Common myeloid progenitor, CD34-positive (primary cell): ENCODE measurements at places on chromosomes 5 and 9.
A peak's percentile ranks its signal among the peaks of the same experiment; 100 is the strongest.

- no peak for DNase-seq
Measured at GRCh38 chr5:181259283-181259682, 1.7 kb downstream of the TRIM52 start.

- DNase-seq = peak; percentile 61
Measured at GRCh38 chr9:71223953-71224538, 102.6 kb upstream of the TRPM3 start.

DNA sequence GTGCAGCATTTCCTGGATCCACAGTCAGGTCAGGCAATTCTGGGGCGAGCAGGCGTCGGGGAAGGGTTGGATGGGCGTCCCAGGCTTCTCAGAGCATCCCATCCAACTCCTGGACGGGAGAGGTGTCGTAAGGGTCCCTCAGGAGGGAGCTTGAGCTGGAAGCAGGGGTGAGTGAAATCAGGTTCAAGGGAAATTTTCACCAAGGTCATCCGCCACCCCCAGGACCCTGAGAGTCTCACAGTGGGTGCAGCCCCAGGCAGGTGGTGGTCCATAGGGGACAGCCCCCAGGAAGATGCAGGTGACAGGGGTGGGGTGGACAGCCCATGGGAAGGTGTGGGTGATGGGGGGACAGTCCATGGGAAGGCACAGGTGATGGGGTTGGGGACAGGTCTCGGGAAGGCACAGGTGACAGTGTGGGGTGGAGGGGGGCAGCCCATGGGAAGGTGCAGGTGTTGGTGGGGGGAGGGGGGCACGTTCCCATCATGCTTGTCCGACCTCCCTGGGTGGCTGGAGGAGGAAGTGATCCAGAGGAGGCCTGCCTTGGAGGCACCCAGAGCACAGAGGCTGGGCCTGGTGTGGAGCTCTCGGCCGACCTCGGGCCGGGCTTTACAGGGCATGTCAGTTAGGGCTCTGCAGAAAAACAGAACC, 48.9 kb downstream of the AHRR start:
- DNase-seq = no peak

DNA sequence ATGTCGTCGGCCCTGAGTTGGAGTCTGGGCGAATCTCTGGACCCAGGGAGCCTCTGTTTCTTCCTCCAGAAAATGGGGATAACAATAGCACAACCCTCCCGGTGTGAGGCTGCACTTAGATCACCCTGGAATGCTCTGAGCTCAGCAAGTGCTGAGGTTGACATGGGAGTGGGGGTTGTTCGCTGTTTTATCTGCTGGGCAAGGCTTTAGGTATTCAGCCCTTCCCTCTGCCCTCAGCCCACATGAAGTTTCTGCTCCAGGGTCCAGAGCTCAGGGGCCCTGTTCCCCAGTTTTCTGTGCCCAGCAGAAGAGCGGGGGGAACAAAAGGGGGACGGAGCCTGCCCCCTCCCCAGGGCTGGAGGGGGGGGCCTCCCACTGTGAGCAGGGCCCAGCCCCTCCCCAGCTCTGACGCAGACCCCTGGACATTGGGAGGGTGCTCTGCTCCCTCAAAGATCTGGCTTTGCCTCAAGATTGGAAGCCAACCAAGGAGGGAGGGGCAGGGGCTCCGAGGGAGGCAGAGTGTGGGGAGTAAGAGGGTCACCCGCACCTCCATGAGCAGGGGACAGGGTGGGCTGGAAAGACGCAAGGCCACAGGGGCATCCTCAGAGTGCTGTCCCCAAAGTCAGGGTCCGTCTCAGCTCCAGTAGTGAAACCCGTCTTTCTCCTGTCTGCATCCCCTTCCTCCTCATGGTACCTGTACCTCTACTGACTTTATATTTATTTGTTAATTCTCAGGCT, 215.6 kb downstream of the C9orf50 start:
- DNase-seq = no peak

DNA sequence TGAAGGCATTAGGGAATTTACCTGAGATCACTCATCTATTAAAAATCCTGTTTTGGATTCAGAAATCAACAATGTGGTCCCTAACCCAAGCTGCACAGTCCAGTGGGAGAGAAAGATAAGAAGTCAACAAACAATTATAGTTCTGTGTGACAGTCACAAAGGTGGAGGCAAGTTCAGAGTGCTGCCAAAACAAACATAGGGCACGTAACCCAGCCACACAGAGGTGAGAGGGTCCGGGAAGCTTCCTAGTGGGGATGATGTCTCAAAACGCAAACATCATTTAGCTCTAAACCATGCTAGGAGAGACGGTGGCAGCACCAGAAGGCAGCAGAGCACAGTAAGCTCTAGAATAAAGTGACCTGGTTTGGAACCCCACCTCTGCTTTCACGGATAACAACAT, 158.9 kb downstream of the MAPKAP1 start:
- no peak for DNase-seq

- DNase-seq = no peak
Measured at GRCh38 chr5:158559643-158560042, 540.1 kb downstream of the EBF1 start.

DNA sequence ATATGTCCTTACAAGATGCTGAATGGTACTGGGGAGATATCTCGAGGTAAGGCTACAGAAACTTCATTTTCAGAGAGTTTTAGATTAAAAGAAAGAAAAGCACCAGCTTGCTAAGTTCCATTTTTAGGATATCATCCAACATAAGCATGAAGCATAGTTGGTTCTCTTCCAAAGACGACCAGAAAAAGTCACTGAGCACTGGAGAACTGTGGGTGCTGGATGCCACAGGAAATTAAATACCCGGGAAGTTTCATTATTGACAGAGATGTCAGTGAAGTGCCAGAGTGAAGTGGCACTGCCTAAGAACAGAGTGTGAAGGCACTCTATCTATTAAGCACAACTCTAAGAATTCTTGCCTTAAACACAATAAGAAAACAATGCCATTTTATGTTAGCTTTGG, 76.8 kb downstream of the PIK3R1 start:
- DNase-seq = no peak

DNA sequence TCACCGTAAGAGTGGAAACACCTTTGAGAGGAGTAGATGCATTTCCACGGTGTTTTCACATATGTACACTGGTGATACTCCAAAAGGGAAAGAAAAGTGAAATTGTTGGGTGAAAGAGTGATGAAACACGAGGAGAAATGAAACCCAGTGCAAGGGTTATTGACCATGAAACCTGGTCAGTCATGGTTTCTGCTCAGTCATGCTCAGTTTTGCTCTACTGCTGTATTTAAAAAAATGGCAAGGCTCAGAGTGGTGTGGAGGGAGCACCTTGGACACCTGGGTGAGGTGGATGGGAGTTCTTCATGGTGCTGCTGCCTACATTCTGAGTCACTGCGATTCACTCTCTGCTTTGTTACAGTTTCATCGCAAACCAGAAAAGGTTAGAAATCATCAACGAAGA, 32.3 kb downstream of the NTRK2 start:
- DNase-seq = no peak

DNA sequence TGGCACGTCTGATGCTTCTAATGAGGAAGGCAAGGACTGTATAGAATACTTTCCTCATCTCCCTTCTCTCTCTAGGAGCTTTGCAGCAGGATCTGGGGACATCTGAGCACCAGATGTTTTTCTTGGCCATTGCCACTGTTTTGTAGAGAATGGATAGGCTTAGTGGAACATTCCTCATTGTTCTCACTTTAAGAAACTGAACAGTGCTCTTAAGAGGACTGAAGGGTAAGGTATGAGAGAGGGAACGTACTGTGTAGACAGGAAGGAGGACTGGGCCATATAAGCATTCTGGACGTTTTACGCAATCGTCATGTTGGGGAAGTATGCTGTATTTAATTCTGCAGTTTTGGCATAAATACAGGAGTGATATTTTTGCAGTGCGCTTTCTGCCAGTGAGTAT, 70.6 kb downstream of the SMARCA2 start:
- no peak for DNase-seq

DNA sequence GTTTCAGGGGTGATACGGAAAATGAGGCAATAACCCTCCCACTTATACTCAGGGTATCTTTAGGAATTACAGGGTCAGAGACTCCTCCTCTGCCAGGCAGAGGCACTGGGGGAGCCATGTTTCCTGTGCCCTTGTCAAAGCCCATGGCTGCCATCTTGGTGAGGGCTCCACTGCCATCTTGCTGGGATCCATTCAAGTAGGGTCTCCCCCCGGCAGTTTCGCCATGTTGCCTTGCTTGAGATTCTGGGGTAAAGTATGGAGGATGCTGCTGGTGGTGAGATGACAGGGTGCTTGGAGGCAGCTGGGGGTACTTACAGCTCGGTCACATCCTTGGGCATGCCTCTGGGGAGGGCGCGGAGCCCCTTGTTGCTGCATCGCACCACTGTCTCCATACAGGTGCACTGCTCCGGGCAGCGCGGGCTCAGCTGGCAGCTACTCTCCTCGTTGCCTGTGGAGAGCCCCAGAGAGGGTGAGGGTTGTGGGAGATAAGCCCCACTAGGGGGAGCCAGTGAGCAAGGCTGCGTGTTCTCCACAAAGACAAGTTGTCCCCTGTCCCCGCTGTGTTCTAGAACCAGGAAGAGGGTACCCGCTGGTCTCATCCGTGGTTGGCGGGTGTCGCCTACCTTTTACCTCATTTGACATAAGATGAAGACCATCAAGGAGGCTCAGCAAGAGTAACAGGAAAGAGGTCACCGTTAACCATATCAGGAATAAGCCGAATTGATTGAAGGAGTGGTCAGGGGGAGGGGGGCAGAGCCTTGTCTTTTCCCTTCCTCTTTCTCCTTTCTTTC, 169.0 kb upstream of the PANK3 start:
- peak; percentile 66 for DNase-seq

DNA sequence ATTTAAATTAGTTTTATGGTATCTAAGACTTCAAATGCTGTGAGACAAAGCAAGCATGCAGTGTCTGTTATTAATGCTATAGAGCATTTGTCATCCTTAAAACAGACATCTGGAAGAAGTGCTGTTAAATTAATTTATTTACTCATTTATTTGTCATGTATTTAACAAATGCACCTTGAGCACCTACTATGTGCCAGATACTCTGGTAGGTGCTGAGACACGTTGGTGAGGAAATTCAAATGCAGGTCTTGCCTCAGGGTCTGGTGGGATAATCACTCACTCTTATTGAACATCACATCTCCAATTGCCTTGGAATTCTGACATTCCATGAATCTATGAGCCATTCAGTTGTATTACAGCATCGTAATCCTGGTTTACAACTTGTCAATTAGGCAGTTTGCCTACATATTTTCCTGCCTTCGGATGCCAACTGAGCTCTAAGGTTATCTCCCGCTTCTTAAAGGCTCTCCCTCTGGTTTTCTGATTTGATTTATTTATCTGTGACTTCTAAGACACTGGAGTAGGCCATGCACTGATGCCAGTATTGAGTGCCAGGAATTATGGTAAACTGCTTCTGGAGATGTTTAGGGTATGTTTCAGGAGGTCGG, 56.0 kb upstream of the RPS23 start:
- no peak for DNase-seq

DNA sequence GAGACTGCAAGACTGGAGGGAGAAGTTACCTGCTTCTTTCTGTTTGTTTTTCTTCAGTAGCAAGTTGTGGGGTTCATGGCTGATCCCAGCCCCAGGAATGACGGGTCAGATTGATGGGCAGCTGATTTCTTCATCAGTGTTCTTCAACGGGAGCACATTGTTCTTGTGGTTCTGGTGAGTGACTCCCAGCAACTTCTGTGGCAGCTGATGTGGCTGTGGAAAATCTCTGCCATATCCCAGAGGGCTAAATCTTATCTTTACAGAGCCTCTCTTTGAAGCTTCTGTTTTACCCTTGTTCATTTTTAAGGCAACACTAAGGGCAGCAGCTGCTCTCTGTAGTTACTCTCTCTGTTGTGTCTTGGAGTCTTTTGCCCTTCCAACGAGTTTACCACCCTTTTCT, 710.3 kb downstream of the PRELID2 start:
- no peak for DNase-seq

DNA sequence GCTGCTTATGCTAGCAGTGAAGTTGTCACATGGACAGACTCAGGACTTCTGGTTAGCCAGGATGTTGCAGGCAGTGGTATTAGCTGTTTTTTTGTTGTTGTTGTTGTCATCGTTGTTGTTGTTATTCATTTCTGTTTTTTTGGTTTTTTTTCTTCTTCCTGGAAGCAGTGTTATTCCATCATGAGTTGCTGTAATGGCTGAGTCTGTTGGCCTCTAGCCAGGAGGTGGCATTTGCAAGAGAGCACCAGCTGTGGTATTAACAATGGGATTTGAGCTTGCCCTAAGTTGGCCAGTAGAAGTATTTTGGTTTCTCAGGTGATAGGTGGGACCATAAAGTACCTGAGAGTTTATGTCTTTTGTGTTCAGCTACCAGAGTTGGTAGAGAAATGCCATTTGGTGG, 561.1 kb downstream of the KCTD16 start:
- DNase-seq = no peak

DNA sequence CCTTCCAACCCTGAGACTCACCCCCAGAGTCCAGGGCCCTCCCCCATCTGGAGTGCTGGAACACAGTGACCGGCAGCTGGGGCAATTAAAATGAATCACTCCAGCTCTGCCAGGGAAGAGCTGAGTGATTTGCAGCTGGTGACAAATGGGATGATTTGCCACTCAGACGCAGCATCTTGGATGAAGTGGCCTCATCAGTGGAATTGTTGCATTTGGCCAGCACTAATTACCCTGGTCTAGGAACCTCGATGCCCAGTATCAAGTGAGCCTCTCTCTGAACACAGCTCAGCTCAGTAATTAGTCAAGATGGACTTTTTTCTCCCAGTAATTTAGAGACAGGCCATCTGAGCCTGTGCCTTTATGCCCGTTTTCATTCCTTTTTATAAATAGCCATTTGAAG, 259.5 kb downstream of the GRIA1 start:
- DNase-seq = no peak

DNA sequence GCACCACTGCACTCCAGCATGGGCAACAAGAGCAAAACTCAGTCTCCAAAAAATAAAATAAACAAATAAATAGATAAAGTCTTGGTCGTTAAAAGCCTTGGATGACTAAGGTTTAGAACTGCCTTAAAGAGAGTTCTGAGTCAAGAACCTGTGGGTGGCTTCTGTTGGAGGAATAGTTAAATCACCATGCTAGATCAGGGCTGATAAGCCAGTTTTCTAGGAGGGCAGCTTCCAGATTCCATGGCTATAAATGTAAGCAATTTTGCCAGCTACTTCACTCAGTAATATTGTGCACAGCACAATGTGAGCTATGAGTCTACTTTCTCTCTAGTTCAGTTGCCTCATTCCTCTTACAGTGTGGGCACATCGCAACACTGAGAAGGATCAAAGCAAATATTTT, 242.1 kb upstream of the NUDT12 start:
- no peak for DNase-seq

DNA sequence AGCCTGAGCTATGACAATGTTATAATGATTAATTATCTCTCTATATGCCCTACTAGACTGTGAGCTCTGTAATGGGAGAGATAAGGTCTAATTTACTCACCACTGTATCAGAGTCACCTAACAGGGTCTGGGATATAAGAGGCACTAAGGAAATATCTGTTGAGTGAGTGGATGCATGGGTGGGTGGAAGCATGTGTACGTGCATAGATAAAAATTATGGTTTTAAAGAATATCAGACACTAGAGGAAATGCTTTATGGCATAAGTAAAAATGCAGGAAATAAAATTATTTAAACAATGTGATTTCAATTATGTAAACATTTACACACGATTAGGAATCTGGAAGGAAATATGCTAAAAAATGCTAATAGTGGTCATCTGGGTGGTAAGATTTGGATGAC, 137.8 kb downstream of the SPOCK1 start:
- peak; percentile 6 for DNase-seq

GRCh38 chr9:129483415-129484351, 137.2 kb downstream of the C9orf50 start:
- peak; percentile 60 for DNase-seq
